Heart left ventricle (tissue), 16 donors: ENCODE measurements at places on chromosomes 1 and 21. TPM values are rescaled to one million over a fixed set of nuclear protein-coding genes. Genes with fewer than 3 reads are reported as not detected.

The SLFNL1 gene
- polyA plus RNA-seq: 0.12 TPM

The STIL gene
- polyA plus RNA-seq: 0.19 TPM

DNA sequence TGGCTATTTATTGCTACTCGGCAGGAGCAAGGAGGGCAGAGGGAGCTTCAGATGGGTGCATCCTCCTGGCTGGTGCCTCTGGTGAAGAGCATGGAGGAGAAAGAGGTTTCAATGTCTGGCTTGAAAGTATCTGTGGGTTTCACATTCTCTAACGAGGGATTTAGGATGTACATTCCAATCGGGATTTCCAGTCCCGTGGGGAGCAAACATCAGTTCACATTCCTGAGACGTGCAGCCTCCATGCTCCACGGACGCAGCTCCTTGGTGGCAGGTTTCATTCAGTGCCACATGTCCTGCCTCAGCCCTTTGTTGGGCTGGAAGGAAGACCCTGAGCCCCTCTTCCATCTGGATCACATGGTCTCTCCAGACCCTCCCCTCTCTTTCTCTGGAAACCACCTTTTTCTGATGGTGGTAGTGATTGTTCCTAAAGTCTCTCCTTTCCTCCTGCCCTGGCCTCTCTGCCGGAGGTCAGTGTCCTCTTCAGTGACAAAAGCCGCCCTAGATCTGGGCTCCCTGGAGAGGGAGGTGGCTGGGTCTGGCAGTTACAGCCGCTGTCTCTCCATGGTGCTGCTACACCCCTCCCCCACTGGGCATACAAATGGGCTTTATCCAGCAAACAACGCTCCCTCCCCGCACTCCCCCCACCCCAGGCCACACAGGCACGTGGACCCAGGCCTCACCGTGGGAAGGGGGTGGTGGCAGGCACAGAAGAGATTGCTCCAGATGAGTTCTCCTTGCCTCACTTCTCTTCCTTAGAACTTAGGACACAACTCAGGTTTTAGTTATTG, 826 bp upstream of the CA14 start:
- DNase-seq: no peak

GRCh38 chr1:56074007-56074651, 505.2 kb downstream of the PLPP3 start:
- DNase-seq: peak; percentile 55

GRCh38 chr1:47179988-47180563, 9.8 kb downstream of the PDZK1IP1 start:
- no peak for DNase-seq

The TCHHL1 gene
- not detected for polyA plus RNA-seq

The OR2G3 gene
- not detected for polyA plus RNA-seq

DNA sequence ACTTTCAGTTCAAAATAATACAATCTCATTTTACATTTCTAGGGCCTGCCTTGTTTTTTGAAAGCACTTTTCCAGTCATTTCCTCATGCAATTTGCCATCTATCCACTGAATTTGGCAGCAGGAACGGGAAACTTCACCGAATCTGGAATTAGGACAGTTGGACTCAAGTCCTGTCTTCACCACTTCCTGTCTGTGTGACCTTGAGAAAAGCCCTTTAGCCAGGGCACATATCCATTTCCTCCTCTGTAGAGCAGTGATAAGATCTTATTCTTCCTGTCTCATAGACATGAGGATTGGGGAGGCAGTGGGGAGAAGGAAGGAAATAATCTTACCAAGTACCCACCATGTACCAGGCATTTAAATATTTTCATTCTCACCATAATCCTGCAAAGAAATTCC, 12.0 kb downstream of the VAV3 start:
- DNase-seq: no peak

The TMEM82 gene
- not detected for polyA plus RNA-seq

The GUCA2B gene
- not detected for polyA plus RNA-seq

DNA sequence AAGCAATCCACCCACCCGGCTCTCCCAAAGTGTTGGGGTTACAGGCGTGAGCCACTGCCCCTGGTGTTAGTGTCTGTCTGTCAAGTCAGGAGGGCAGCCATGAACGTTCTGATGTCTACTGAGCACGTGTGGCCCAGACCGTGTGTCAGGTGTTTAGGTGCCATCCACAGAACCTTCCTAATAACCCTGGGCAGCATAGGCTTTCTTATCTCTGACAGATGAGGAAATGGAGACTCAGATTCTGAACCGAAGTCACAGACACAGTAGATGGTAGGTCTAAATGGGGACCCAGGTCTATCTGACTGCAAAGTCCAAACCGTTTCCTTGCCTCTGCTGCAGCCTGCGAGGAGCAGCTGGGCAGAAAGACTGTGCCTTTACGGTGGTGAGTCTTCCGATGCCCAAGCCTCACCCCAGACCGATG, 622 bp upstream of the IL6R start:
- DNase-seq: no peak

DNA sequence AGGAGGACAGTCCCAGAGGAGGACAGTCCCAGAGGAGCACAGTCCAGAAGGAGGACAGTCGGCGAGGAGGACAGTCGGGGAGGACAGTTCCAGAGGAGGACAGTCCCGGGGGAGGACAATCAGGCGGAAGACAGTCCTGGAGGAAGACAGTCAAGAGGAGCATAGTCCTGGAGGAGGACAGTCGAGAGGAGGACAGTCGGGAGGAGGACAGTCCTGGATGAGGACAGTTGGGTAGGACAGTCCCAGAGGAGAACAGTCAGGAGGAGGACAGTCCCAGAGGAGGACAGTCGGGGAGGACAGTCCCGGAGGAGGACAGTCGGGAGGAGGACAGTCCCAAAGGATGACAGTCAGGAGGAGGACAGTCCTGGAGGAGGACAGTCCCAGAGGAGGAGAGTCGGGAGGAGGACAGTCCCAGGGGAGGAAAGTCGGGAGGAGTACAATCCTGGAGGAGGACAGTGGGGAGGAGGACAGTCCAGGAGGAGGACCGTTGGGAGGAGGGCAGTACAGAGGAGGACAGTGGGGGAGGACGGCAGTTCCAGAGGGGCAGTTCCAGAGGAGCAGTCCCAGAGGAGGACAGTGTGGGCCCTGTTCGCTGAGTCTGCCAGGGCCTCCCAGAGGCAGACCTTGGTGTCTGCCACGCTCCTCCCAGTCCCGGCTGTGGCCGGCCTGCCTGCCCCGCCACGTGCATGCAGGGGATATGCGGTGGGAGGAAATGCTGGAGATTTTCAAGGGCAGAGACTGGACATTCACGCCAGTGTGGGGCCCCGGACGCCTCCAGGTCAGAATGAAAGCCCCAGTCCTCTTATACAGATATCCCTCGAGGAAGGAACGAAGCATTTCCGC, 183.8 kb upstream of the ARHGEF16 start:
- DNase-seq: no peak

- DNase-seq: no peak
Observed at GRCh38 chr1:158022554-158023312, 29.3 kb downstream of the KIRREL1 start.

The LAMC2 gene
- 0.61 TPM for polyA plus RNA-seq
